ENCODE measurements at places on chromosomes 7 and 10.

DNA sequence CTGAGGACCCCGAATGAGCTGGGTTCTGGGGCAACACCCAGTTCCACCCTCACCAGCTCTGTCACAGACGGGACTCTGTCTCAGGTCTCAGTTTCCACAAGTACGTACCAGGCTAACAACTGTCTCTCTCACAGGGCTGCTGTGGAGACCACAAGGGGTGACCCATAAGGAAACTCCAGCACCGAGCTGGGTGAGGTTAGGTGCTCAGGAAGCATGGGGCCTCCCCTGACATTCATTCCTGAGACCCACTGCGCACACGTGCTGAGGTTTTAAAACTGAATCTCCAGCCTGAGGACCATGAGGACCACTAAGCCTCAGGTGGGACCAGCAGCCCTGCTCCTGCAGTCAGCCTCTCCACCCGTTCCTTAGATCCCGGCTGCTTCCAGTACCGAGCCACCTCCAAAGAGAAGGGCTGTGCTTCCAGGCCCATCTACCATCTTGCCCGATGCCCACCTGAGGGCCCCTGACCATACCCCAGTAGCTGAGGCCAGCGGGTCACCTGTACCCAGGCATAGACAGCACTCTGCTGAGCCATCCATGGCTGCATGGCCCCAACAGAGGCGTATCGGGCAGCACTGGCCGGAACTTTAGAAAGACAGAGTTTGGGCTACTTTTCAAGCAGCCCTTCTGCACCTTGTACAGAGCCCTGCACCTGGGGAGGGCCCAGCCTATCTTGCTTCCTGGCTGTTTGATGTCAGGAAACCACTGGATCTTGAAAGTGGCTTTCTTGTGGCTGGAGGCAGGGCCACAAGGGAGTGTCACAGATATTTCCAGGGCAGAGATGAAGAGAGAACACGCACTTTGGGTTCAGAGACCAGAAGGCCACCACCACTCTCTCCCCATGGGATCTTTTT lies 18.7 kb downstream of the HSPA12A start:
- DNase-seq: no peak

GRCh38 chr10:124586142-124586541 lies 124.5 kb downstream of the LHPP start:
- no peak for DNase-seq

DNA sequence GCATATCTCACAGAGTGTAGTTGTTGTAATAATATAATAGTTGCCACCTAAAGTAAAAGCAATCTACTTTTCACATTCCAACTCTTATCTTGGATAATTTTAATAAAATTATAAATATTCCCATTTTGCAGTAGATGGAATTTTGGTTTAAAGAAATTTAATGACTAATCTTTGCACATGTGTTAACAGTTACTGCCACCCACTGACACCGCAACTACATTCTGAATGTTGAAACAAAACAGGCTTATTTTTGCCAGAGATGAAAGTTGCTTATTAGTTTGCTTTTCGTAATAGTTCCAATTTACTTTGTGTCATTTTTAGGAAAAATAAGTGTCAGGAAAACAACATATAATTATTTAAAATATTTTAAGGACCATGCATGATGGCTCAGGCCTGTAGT lies 557.5 kb upstream of the PCDH15 start:
- no peak for DNase-seq

GRCh38 chr10:101121654-101122031 lies 9.5 kb upstream of the TLX1 start:
- no peak for DNase-seq

DNA sequence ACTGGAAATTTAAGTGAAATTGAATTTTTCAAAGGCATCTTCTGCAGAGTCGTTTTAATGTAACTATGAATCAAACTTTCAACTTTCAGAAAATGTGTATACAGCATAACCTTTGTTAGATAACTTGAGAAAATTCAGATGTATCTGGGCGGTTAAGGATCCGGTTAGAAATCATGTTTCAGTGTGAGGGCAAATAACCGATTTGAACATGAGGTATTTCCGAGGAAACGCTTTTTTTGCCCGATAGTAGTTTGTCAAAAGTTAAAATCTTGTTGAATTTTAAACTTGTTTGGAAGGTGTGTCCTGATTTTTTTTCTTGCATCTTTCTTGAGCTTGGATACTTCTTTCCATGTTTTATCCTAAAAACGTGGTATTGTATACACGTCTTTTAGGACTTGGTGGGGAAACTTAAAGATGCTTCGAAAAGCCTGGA lies 1.3 kb upstream of the BMI1 start:
- DNase-seq: no peak

DNA sequence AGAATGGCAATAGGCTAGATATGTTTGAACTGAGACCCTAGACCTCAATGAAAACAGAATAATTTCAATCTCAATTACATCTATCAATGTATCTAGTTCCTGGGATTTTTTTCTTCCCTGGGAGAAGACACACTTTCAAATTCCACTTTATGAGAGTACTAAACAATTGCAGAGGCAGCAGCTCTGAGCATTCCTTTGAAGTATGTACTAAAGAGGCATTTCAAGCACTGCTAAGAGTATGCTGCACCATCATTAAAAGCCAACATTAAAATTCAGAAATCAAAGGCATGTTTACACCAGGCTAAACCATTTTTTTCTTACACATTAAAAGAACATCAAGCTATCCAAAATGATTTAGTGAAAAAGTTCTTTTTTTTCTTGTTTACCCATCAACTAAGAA lies 297.9 kb upstream of the CACNA2D1 start:
- DNase-seq: no peak

- no peak for DNase-seq
Observed at GRCh38 chr10:96789571-96790108, 42.5 kb upstream of the LCOR start.

DNA sequence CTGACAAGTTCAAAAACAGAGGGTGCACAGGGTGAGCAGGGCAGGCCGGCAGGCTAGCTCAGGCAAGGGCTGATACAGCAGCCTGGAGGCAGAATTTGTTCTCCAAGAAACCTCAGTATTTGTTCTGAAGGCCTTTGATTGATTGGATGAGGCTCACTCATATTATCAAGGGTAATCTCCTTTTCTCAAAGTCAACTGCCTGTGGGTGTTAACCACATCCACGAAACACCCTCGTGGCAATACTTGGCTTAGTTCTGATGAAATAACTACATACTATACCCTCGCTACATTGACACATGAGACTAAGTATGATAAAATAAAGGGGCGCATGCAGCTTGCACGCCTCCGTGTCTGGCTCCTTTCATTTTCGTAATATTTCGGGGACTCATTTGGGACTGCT lies 4.4 kb upstream of the PPP2R2D start:
- no peak for DNase-seq

GRCh38 chr10:96222908-96223307 lies 48.5 kb downstream of the BLNK start:
- DNase-seq: no peak

GRCh38 chr7:113404245-113404644 lies 285.9 kb upstream of the SMIM30 start:
- no peak for DNase-seq

DNA sequence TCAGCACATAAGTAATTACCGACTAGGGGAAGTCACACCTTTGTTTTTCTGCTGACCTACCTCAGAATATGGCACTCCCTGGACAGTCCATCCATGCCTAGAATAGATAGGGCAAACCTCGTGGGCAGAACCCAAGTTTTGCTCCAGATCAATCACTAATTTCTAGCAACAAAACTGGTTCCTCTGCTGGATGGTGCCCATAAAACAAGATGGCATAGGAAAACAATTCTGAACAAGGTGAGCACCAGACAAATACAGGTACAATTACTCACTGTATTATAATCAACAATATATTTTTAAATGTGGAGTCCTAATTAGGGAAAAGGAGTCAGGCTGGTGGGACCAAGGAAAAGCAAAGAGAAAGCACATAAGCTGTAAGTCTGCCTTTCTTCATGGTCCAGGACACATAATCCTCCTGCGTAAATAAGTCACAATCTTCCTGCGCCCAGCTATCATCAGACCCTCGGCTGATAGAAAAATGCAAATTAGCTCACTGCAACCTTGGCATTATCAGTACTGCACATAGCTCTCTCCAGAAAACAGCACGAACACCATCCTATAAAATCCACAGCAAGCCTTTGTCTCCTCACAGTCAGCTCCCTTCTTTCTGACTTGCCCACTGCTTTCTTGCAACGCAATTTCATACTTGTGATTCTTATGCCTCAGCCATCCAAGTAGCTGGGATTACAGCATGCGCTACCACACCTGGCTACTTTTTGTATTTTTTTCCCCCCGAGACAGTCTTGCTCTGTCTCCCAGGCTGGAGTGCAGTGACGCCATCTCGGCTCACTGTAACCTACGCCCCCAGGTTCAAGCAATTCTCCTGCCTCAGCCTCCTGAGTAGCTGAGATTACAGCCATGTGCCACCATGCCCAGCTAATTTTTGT lies 15.1 kb downstream of the URGCP start:
- no peak for DNase-seq

DNA sequence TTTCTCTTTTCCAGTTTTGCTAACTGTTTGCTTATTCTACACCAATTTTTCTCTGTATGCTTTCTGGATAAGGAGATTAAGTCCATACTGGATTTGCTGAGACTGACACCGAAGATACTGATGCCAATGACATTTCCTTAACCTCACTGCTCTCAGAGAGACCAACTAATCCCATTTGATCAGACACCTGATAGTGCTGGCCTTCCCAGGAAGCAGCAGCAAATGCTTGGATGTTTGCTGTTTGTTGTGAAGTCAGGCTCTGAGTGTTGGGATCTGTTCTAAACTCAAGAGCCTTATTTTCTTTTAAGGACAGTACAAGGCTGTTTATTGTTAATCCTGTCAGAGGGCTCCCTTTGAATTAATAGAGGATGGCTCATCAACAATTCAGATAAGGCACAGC lies 143.3 kb downstream of the ANK3 start:
- no peak for DNase-seq

- DNase-seq: no peak
Observed at GRCh38 chr10:45308707-45309106, 6.7 kb downstream of the OR13A1 start.

Data from stimulated activated CD8-positive, alpha-beta memory T cell treated with anti-CD3 and anti-CD28 coated beads, Interleukin-2, amount 100 ng/mL, for 1 hour (primary cell).